ENCODE measurements at places on chromosomes 3 and 15.

- no peak for DNase-seq
Observed at GRCh38 chr3:1439395-1439794, 346.6 kb downstream of the CNTN6 start.

GRCh38 chr15:29913528-29914135, 91.4 kb upstream of the TJP1 start:
- no peak for DNase-seq

DNA sequence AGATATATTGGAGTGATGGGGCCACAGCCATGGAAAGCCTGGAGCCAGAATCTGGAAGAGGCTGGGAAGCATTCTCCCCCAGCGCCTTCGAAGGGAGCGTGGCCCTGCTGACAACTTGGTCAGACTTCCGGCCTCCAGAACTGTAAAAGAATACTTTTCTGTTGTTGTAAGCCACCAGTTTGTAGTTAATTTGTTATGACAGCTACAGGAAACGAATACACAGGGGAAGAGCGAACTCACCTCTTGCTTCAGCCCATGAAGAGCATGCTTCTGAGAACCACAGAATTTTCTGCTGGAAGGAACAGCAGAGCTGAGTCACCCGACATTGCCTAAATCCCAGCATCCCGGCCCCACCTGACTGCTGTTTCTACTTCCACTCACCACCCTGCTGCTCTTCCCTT, 501.7 kb downstream of the SHQ1 start:
- no peak for DNase-seq

- no peak for DNase-seq
Observed at GRCh38 chr3:188299068-188299467, 145.1 kb downstream of the LPP start.

DNA sequence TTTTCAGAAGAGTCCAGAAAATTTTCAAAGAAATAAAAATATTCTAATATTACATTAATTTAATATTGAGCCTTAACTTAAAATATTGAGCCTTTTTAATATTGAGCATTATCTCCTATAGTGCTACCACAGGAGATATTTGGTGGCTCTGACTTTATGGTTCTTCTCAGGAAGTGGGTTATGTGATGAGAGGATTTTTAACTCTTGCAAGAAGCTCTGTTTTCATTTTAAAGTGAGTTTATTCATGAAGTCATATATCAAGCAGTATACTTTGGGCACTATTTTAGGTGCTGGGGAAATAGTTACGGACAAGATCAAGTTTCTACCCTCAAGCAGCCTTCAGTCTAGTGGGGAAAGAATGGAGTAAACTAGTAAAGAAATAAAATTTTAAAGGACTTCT, 13.4 kb upstream of the MBNL1 start:
- DNase-seq: no peak

DNA sequence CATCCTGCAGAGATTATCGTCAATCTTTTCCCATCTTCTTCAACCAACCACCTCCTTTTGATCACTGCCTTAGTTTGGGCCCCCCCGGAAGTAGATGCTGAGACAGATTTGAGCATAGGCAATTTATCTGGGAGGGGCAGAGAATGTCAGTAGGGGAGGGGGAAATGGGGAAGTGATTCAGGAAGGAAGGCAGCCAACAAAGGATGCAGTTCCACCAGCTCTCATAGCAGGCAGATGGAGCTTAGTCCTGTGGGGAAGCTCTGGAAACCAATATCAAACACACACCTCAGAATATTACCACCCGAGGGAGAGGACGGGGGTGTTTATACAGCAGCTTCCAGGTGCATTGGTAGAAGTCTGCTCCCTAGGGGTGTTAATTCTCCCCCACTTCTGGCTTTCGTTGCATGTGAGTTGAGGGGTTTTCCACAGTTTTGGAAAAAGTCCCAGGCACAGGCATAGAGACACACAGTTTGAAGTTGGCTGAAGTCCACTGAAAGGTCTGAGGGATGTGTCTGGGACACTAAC, 91.5 kb upstream of the TNFAIP8L3 start:
- DNase-seq: no peak

GRCh38 chr15:91524534-91524933, 329.0 kb upstream of the SLCO3A1 start:
- DNase-seq: no peak

- DNase-seq: no peak
Observed at GRCh38 chr15:92788196-92788595, 111.9 kb upstream of the CHD2 start.

DNA sequence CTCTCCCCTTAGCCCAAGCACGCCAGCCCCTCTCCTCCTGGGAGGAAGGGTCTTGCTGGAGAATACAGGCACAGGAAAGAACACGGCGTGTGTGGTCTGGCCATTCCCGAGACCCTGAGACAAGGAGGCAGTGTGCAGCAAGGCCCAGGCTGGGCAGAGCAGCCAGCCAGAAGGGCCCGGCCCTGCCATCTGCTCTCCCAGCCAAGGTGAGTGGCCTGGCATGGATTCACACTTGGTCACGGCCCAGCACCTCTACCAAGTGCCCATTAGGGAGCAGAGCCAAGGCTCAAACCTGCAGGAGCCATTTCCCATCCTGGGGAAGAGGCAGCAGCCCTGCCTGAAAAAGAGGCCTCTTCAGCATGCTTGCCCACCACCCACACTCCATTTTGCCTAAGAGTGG, 28.6 kb downstream of the MEGF11 start:
- no peak for DNase-seq

GRCh38 chr3:30454636-30455035, 151.8 kb upstream of the TGFBR2 start:
- no peak for DNase-seq

DNA sequence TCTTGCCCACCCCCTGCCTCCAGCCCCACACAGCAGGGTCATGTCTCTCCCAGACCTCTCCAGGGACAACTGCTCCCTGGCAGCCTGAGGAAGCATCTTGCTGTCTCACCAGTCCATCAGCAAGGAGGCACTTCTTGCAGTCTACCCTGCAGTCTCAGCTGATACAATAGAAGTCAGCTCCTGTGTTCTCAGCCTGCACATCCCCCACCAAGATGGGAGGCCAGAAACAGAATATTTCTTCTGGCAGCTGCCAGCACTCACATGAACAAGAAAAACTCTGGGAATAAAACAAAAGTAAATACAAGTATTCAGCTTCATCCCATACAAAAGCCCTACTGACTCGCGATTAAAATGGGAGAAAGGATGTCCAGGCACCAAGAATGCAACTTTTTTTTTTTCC, 457.4 kb upstream of the PROK2 start:
- DNase-seq: no peak
